Stimulated activated CD4-positive, alpha-beta T cell treated with anti-CD3 and anti-CD28 coated beads, Interleukin-15, amount 100 ng/mL, for 1 hour (primary cell): ENCODE measurements at places on chromosomes 5 and 9.

- DNase-seq, result no peak
These were observed 67.6 kb downstream of the ANKHD1 start for GRCh38 chr5:140469259-140469658.

DNA sequence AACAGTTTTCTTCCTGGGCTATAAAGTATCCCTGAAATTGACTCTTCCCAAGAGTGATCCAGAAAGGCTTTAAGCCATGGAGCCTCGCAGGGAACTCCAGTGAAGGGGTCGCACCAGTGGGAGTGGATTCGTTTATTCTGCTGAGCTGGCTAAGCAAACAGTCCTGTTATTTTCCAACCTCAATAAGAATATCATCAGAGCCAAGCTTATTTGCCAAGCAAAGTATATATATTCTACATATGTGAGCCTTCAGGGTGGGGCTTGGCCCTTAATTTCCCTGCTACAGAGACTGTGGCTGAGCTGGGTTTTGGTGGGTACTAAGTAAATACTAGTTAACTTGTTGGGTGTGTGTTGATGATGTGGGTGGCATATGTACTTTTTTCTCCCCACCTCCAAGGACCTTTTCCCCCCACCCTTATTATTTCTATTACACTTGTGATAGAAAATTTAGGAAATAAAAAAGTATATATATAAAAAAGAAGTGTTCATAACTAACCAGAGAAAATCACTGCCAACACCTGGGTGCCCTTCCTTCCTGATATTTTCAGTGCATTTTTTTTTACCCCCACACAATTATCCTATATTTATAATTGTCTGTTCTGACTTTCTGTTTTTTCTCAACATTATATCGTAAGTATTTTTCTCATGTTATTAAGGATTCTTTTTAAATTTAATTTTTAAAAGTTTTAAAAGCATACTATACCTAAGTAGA is 5.3 kb downstream of the GSN start:
- DNase-seq, result no peak

- no peak for DNase-seq
These were observed 2.7 kb upstream of the ALDH1A1 start for GRCh38 chr9:72955571-72955970.

DNA sequence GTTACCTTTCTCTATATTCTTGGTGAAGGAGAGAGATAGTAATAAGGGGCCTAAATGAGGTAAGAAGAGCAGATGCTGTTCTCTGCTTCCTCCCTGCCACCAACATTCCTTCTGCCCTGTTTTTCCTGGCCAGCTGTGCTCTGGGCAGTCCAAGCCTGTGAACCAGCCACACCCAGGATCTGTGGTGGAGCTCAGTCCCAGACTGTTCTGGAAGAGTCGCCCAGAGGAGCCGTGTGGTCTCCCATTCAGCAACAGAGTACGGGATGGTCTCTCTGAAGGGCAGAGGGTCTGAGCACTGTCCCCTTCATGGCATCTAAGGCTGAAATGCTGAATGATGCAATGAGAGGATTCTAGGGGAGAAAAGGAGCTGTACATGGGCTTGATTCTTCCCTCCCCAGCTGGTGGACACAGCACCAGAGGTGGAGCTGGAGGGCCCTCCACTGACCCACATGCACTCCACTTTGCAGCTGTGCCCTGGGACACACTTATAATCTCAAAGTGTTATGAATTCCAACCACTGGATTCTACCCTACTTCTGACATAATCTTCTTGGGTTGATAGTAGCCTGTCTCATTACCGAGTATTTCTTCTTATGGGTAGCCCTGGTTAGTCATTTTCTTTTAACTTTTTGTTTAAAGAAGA is 70.8 kb upstream of the RPS23 start:
- no peak for DNase-seq

- DNase-seq, result no peak
These were observed 735.2 kb downstream of the TLR4 start for GRCh38 chr9:118439441-118439840.

GRCh38 chr9:131960851-131961495 is 118.7 kb downstream of the MED27 start:
- no peak for DNase-seq

- no peak for DNase-seq
These were observed 22.6 kb downstream of the DBH start for GRCh38 chr9:133658442-133659431.

DNA sequence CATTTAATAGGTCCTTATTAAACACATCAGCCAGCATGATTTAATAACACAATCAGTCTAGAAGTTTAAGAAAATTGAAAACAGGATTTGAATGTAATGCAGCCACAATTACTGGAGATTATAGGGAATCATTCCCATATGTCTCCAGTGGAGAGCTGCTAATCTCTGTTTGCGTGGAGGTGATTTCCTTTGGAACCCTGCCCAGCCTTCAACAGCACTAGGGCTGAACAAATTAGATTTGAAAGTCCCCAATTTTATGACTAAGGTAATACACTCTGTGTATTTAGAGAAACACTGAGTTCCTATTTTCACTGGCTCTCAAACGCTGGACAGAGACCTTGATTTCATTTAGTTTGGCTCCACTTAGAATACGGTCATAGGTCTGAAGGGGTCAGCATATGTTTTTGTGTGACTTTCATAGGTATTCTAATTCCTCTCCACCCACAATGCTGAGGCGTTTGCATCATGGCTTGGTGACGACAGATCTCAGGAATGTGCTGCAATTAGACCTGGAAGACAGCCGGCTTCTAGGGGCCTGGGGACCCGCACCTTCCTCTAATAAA is 508.3 kb downstream of the EBF1 start:
- DNase-seq, result no peak

DNA sequence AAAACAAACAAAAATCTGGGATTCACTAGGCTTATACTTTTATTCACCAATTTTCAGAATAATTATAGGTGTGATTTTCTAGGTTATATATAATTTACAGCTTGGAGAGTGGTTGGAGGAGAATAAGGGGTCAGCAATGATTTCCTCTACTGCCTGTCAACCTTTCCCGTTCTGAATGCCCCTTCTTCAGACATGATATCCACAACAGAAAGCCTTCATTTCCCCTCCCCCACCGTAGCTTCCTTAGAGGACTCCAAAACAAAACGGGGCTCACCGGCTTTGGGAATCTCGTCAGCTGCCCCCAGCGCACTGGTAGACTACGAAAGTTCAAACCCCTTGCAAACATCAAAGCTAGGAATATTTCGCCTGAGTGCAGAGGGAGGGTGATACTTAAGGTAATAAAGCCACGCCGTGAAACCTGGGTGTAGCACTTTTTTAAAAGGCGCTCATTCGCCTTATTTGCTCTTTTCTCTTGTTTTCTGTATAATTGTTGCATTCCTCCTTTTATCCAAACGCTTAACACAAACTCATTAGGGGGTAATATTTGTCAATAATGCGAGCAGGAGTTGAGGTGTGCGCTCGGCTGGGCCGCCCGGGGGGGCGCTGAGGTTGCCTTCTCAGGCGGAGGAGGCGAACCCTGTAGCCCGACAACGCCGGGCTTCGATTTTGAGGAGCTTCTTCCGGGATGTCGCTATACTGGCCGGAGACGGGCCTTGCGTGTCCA is 2.4 kb downstream of the OTP start:
- DNase-seq, result no peak

- no peak for DNase-seq
These were observed 588.0 kb downstream of the PRELID2 start for GRCh38 chr5:145246961-145247744.

DNA sequence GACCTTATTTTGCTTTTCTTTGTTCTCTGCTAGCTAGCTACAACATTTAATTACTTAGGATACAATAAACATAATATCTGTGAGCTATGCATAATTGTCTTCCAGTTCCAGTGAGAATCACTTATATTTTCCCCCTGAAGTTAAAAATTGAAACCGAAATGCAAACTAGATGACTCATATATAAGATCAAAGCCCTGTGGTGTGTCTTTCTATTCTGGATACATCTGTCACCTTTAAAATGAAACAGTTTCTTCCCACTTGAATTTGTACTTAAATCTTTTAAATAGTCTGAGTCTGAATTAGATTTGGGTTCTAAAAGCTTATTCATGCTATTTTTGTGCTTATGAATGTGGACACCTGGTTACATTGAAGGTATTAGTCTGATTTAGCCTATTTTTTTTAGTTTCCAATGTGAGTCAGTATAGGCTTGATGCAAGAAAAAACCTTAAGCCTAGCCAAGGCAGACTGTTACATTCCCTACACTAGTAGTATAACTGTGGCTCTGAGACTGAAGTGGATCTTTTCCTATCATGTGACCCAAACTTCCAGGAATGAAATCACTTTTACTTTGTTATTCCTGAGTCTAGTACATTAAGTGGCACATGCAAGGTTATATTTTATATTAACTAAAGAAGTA is 703.5 kb upstream of the RGMB start:
- DNase-seq, result no peak

DNA sequence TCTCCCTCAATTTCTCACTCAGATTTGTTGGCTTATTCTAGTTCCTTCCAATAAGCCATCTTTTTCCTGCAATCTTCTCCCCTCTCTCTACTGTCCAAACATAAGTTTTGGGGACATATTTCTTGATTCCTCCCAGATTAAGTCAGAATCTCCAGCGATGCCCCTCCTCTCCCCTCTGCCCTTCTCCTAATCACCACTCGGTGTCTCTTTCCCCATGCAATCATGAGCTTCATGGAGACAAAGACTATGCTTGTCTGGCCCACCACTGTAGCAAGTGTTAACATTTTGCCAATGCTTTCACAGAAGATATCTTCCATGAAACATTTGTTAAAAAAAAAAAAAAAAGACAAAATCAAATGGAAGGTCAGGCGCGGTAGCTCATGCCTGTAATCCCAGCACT is 42.4 kb downstream of the PDE6A start:
- no peak for DNase-seq

DNA sequence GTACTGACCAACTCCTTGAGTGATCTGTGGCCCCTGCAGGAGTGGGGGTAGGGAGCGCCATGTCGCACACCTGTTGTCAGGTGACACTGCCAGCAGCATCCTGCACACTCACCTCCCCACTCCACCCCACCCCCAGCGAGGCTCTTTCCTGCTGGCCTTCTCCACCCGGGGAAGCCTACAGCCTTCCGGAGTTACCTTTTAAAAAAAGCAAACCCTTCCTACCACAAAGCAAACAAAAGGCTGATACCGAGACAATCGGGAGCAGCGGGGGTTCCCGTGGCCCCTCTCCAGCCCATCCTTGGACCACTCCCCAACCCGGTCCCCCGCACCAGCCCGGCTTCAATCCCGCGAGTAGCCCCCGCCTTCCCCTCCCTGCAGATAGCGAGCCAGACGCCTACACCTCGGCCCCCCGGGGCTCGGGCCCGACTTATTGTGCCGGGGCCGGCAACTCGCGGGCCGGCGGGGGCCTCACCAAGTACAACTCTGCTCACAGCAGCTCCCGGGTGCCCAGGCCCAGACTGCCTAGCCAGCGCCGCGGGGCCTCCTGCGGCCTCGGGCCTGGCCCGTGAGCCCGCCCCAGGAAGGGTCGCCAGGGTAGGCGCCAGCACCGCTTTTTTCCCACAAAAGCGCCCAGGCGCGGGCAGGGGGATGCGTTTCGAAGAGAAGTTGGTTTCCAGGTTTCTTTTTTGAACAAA is 724 bp downstream of the MACROH2A1 start:
- DNase-seq, result peak; percentile 13

GRCh38 chr5:167624053-167624452 is 667.4 kb upstream of the WWC1 start:
- DNase-seq, result no peak

- no peak for DNase-seq
These were observed 5.9 kb downstream of the FKBP15 start for GRCh38 chr9:113215132-113215531.

GRCh38 chr5:56595566-56595965 is 219.8 kb upstream of the MAP3K1 start:
- DNase-seq, result no peak

GRCh38 chr9:37801287-37801850 is 772 bp downstream of the DCAF10 start:
- DNase-seq, result peak; percentile 23

- no peak for DNase-seq
These were observed 113.9 kb downstream of the WNK2 start for GRCh38 chr9:93297659-93298497.

DNA sequence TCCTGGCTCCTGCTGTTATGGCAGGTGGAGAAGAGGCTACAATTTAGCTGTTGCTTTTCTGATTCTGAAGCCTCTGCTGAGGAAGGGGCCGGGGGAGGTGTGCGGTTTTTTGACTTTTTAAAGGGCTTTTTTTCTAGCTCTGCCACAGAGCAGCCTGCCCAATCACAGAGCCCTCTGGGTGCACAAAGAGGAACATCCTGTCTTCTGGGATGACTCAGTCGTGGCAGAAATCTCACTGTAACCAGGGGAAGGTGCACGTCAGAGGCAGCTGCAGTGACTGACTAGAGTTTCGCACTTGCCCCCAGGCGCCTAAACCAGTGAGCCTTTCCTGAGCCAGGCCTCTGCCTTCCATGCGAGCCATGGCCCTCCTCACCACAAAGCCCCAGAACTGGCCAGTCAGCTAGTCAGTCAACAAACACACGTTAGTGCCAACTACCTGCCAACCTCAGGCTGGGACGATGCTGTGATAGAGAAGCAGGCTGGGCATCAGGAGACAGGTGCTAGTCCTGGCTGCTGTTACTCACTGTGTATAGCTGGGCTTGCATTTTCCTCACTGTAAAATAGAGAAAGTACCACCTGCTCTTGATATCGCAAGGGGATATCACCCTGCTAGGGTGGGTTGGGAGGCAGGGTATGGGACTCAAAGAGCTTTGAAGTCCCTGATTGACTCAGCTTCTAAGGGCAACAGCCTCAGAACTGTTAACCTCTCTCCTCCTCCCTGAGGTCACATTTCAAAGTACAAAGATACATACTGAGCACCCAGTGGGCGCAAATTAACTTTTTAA is 2.2 kb downstream of the AKNA start:
- peak; percentile 69 for DNase-seq

- DNase-seq, result no peak
These were observed 38.8 kb upstream of the CCDC112 start for GRCh38 chr5:115335301-115335700.

- DNase-seq, result no peak
These were observed 32.4 kb downstream of the ABHD17B start for GRCh38 chr9:71878327-71879274.

DNA sequence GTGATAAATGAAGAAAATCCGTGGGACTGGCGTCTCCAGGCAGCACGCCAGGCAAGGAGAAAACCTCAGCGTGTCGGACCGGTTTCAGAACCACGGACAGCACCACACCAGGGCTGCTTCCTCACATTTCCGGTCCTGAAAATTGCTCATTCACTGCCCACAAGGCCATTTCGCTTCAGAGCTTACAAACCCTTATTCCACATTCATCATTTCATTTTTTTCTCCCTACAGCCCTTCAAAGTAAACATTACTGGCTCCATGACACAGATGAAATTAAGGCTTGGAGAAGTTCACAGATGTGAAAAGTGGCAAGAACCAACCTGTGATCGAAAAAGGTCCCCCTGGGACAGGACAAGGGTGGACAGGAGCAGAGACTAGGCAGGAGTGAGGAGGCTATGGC is 1.5 kb upstream of the GPRIN1 start:
- no peak for DNase-seq

GRCh38 chr5:75566710-75567309 is 44.4 kb upstream of the ANKDD1B start:
- no peak for DNase-seq

GRCh38 chr9:95268681-95269080 is 48.8 kb downstream of the FANCC start:
- no peak for DNase-seq
